Myocyte (in vitro differentiated cells): ENCODE measurements at places on chromosomes 1 and 21.

DNA sequence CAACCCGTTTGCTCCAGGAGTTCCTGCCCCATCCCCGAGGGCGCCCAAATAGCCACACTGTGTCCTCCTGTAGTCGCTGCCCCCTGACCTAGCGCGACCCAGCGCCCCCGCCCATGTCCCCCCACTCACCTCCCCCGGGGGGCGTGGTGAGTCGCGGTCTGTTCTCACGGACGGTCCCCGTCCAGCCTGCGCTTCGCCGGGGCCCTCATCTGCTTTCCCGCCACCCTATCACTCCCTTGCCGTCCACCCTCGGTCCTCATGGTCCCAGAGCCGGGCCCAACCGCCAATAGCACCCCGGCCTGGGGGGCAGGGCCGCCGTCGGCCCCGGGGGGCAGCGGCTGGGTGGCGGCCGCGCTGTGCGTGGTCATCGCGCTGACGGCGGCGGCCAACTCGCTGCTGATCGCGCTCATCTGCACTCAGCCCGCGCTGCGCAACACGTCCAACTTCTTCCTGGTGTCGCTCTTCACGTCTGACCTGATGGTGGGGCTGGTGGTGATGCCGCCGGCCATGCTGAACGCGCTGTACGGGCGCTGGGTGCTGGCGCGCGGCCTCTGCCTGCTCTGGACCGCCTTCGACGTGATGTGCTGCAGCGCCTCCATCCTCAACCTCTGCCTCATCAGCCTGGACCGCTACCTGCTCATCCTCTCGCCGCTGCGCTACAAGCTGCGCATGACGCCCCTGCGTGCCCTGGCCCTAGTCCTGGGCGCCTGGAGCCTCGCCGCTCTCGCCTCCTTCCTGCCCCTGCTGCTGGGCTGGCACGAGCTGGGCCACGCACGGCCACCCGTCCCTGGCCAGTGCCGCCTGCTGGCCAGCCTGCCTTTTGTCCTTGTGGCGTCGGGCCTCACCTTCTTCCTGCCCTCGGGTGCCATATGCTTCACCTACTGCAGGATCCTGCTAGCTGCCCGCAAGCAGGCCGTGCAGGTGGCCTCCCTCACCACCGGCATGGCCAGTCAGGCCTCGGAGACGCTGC, 1.1 kb downstream of the HTR6 start:
- no peak for DNase-seq

DNA sequence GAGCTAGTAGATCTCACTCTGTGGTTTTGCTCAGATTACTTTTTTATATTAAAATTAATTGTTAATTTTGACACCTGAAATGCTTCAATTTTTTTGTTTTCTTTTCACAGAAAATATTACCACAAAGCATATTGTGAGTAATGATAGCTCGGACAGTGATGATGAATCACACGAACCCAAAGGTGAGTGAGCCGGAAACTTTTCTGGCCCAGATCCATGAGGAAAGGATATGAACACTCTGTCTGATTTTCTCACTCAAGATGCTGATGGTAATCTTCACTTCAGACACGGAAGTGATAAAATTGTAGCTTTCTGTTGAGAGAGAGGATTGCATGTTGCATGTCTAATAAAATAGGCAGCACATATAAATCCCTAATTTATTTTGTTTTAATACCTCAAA, 121.8 kb downstream of the PLA2G4A start:
- no peak for DNase-seq

DNA sequence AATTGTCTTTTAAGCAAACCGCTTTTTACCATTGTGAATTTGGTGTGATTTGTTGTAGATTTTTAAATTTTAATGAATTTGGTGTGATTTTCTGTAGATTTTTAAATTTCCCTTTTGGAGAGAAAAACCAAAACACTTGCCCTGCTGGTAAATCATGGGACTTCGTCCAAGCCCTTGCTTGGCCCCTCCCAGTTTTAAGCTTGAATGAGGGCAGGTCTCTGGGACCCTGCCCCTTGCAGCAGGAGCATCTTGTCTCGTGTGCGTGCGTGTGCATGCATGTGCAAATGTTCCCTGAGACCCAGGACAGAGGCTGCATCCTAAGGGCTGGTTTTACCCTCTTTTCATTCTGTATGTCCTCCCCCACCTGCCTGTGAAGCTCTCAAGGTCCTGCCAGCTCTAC, 248.6 kb downstream of the GREM2 start:
- no peak for DNase-seq

GRCh38 chr1:64543831-64544230, 73.9 kb downstream of the CACHD1 start:
- DNase-seq = no peak

DNA sequence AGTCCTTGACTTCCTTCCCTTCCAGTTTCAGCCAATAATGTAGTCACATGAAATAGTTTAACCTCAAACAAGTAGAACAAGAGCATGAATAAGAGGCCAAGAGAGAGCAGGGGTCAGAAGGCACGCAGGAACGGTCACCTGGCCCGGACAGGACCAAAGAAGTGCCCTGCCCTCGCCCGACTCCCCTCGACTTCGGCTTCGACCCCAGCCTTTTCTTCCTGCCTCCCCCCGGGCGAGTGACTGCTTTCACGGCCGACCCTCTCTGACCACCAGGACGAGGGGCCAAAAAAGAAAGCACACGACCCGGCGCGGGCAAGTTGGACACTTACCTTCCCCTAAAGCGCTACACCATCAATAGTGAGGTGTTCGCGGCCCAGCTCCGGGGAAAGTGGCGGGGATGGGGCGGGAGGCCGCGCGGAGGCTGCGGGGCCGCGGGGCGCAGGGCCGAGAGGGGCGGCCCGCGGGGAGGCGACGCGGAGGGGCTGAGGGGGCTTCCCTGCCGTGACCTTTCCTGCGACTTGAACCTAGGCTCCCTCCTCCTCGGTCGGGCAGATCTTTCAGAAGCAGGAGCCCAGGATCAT, 519 bp downstream of the RERE start:
- DNase-seq = peak; percentile 31

DNA sequence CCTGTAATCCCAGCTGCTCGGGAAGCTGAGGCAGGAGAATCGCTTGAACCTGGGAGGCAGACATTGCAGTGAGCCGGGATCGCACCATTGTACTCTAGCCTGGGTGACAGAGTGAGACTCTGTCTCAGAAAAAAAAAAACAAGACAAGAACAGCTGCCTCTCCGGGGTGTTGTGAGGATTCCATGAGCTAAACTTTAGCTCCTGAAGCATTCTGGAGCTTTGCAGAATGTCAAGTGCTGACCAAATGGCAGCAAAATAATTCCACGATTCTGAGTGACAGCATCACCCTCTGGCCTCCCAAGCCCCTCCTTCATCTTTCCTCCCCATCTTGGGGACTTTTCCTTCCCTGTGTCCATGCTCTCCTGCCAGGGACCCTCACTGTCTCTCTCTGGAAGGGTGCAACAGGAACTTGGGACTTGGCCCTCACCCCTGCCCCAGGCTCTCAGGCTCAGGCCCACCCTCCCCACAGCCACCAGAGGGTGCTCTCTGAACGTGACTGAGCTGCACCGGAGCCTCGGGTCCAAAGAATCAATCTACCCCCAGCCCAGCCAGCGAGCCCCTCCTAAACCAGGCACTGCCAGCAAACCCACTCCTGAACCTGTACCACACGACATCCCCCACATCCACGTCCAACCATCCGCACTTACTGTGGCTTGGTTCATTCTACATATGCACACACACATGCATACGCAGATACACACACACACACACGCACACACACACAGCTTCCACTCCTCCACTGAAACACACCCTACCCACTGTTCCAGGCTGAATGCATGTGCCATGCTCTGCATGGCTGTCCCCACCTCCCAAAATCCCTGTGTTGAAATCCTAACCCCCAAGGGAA, 45.7 kb downstream of the ACOT7 start:
- DNase-seq = peak; percentile 81

DNA sequence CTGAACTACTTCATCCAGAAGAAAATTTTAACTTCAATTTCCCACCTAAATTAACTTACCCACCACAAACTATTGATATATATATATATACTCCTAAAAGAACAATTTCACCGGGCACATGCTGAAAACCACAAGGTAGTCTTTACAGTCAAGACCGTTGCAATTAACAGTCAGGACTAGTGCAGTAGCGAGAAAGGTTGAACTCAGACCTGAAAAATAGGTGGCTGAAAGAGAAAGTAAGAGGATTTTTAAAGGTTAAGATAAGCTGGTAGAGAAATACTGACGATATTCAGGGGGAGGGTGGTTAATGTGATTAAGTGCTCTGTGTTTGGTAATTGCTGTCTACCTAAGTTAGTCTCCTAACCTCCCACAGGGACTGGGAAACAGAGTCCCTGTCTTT, 1153.5 kb upstream of the TMPRSS15 start:
- no peak for DNase-seq
